Renal cortical epithelial cell (primary cell): ENCODE measurements at places on chromosomes 1 and 21. TPM values are rescaled to one million over a fixed set of nuclear protein-coding genes. Genes with fewer than 3 reads are reported as not detected.

DNA sequence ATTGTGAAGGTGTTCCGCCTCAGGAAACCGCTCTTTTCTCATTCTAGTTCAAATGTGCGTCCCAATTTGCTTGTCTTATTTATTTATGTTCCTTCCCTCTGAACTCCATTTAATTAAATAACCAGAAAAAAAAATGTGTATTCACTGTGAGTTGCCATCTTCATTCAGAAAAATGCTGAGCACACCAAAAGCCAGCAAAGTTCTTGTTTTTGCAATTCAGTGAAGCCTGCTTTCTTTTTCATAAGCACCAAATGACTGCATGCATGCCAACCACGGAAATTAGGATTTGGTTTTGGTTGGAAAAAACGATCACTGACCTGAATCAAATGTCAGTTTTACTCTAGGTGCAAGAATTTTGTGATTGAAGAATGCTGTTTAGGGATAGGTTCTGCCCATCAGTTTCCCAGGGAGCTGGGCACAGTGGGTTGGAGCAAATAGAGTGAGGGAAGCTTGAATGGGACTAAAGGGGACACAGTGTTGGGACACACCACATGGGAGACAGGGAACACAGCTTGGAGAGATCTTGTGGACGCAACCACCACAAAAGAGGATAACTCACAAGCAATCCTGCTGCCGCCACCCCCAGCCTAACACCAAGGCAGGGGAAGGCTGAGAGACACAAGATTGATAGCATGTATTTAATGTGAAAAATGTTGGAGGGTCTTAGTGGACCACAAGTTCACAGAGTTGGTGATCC lies 183.4 kb upstream of the GALNT2 start:
- no peak for DNase-seq

DNA sequence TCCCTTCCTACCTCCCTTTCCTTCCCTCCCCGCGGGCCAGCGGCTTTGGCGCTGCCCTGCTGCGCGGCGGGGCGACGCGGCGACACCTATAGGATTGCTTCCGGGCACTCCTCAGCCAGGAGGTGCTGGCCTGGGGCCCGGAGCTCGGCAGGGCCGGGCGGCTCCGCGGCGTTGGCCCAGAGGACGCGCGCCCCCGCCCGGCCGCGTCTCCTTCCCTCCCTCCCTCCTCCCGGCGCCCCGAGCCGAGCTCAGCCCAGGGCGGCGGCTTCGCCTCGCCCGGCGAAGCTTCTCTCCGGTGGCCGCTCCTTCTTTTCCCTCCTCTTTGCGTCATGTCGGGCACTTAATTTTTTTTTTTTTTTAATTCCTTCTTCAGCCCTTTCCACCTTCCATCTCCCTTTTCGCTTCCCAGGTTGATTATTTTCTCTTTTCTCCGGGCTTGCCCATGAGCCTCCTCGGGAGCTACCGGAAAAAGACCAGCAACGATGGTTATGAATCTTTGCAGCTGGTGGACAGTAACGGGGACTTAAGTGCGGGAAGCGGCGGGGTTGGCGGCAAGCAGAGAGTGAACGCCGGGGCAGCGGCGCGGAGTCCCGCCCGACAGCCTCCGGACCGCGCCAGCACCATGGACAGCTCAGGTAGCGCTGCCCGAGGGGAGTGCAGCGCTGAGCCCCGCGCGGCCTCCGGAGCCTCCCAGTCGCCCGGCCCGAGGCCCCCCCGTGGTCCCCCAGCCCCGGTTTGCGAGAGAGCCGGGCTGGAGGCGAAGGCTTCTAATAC lies at the start of gene DNAJC6:
DNAJC6 (plus strand) TSS at position 240 of the 774 bp plus-strand sequence; CDS start at position 443, 203 bp downstream.
- peak; percentile 34 for DNase-seq

- DNase-seq: no peak
Observed at GRCh38 chr1:22096036-22096435, 43.5 kb downstream of the CDC42 start.

Gene TRIM62
- total RNA-seq: 1.6 and 6.4 TPM in 2 replicates

- no peak for DNase-seq
Observed at GRCh38 chr21:32455548-32455947, 43.0 kb downstream of the EVA1C start.

Gene GJB5
- total RNA-seq: 0.20 and 1.0 TPM in 2 replicates

Gene RHCE
- 0.15 and 1.2 TPM in 2 replicates for total RNA-seq

DNA sequence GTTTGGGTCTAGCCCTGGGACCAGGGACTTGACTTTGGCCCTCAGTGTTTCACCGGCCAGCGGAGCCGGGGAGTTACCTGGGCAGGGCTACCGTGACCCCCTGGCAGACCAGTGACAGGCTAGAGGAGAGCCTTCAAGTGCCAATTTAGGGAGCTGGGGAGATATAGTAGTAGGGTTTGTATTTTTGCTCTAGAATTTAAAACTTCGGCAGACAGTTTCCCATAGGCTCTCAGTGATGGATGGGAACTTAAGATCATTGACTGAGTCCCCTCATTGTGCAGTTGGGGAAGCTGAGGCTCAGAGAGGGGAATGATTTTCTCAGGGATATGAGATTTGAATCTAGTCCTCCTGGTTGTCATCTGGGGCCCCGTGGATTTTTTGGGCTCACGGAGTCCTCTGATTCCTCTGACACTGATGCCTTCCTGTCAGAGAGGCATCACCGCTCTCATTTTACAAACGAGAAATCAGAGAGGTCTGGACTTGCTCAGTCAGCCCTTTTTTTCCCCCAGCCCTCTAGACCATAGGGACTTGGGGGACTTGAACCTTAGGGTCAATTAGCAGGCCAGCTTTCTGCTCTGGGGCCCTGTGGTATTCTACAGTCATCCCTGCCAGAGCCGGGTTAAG lies 58.3 kb upstream of the ACOT11 start:
- DNase-seq: no peak

Gene PRCC
- total RNA-seq: 9.4 and 26.2 TPM in 2 replicates

Gene HMGCS2
- total RNA-seq: not detected in 2 replicates
